GM12892 (cell line): ENCODE measurements at places on chromosomes 13 and 19.

DNA sequence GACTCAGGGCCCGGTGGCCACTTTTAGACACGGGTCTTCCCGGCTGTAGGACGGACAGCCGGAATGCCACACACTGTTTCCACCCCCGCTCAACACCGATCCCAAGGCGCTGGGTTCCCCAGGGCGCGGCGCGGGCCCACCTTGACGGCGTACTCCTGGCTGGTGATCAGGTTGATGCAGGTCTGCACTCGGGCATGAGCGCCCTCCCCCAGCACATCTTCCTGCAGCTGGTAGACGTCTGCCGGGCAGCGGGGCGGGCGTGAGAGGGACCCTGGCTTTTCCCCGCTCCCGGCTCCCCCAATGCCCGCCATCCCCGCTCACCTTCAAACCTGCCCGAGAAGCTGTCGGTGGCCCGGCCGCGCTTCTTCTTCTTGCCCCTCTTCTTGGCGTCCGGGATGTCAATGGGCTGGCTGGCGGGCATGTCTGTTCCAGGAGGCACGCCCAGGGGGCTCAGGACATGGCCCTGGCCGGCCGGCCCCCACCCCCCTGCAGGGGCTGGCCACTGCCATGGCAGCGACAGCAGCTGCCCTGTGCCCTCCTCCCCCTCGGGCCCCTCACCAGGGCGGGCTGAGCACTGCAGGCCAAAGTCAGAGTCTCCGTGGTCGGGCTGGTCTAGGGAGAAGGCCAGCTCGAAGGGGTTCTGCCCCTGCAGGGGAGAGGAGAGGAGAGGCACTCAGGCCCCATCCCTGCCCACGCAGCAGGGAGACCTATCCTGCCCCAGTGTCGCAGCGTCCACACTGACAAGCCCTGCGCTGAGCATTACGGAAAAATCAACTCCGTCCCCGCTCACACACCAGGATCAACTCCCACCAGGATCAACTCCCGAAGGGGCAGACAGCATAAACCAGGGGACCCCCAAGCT is 4.8 kb downstream of the MKNK2 start:
- no peak for DNase-seq

DNA sequence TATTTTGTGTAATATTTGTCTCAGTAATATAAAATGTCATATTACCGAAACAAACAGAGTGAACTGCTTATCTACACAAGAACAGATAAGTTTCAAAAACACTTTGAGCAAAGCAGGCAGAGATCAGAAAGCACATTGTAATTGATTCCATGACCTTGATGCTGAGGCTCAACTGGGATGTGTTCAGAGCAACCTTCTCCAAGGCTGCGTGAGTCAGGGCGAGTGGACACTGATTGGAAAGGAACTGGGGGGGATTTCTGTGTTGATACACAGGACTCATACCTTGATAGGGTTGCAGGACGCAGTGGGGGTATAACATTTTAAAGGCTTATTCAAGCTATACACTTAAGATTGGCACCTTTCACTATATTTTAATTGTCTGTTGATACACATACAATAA is 1136.3 kb downstream of the UQCRFS1 start:
- DNase-seq: no peak

DNA sequence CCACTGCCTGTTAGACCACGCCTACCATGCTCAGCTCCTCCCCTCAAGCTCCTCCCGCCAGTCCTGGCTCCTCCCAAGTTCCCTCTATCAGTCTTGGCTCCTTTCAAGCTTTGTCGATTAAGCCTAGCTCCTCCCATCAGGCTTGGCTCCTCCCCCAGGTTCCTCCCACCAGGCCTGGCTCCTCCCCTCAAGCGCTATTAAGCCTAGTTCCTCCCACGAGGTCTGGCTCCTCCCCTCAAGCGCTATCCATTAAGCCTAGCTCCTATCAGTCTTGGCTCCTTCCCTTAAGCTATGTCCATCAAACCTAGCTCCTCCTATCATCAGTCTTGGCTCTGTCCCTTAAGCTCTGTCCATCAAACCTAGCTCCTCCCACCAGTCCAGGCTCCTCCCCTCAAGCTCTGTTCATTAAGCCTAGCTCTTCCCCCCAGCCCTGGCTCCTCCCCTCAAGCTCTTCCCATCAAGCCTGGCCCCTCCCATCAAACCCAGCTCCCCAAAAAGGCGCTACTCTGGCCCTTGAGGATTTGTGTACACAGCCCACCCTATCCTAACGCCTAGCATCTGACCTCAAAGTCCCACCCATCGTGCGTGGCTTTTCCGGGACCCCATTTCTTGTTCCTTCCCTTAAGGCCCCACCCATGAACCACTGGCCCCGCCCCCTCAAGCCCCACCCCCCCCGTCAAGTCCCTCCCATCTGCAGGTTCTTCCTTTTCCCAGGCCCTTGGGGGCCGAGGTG is 10.0 kb downstream of the CAMSAP3 start:
- no peak for DNase-seq

GRCh38 chr13:113905018-113905417 is 41.1 kb upstream of the GAS6 start:
- DNase-seq: no peak

- no peak for DNase-seq
Observed at GRCh38 chr19:8096071-8096470, 43.5 kb downstream of the CCL25 start.

GRCh38 chr13:41780715-41781706 is 179.9 kb downstream of the VWA8 start:
- DNase-seq: no peak

- peak; percentile 90 for DNase-seq
Observed at GRCh38 chr19:12766051-12766521, 9.3 kb downstream of the HOOK2 start.

DNA sequence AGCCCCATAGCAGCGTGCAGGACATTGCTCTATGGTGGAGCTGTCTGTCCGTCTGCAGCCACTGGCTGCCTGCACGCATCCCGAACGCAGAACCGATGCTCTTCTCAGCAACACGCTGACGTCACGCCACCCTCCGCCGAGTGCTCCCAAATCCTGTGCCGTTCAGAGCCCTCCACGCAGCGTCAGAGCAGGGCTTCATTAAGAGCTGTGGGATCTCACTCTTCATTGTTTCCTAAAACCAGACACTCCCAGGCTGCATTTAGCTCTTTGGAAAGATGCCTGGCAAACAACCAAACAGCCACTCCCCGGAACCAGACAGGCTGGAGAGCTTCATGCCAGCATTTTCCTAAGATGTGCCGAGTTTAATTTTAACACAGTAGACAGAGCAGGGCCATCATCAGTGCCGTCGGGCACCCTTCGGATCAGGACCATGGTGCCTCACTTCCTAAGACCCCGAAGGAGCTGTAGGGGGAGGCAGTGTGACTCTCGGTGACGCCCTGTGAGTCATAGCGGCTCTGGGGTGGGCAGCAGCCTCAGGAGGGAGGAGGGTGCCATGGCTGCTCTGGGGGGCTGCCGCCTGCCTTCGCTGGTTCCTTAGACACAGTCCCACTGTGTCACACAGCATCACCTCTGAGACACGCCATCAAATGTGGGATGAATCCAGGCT is 131.5 kb upstream of the MCF2L start:
- DNase-seq: no peak

GRCh38 chr13:37806666-37807065 is 62.9 kb downstream of the TRPC4 start:
- no peak for DNase-seq

DNA sequence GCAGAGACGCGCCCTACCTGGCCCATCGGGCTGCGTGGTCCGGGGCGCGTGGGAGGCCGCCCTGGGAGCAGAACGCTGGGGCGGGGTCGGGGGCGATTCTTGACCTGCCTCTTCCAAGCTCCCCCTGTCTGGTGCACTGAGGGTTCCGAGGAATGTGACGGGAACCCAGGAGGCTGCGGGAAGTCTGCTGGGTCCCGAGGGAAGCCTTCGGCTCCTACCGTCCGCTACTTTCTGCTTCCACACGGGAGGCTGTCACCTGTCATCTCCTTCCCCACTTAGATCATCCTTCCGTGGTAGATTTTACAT is 781 bp upstream of the SPRYD7 start:
- no peak for DNase-seq

- DNase-seq: no peak
Observed at GRCh38 chr19:46579361-46579879, 21.7 kb upstream of the CALM3 start.

DNA sequence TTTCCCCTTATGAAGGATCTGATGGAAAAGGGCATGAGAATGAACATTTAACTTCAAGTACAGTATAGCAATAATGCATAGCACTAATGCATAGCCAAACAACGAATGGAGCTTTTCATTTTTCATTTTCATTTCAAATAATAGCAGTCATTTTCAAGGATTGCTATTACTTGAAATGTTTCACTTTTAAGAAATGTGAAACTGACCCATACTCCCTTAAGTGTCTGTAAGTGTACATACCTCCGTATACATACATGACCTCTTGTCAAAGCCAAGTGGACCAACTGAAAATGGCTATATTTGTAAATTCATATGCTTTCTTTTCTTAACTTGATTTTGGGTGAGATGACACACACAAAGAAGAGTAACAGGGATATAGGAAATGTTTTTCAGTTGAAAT is 3.8 kb downstream of the RAP2A start:
- no peak for DNase-seq

- DNase-seq: no peak
Observed at GRCh38 chr13:62931853-62932252, 1516.2 kb upstream of the PCDH20 start.

DNA sequence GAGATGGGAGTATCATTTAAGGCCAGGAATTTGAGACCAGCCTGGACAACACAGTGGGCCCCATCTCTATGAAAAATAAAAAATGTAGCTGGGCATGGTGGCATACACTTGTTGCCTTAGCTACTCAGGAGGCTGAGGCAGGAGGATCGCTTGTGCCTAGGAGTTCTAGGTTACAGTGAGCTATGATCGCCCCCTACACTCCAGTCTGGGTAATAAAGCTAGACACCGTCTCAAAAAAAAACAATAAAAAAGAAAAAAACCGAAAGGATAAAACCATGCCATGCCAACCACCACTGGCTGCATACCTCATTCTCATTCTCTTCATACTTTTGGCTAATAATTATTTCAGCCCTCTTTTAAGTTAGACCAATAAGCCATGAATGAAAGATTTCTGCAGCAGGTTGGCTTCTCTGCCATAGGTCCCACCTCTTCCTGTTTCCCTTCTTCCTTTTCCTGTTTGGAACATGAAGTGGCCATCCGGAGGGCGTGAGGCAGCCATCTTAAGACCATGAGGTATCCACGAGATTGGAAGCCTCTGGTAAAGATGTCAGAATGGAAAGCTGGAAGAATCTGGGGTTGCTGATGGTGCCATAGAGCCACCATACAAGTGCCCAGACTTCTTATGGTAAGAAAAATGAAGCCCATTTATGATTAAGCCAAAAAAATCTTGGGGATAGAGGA is 171.3 kb downstream of the CACNA1A start:
- DNase-seq: no peak

- DNase-seq: peak; percentile 23
Observed at GRCh38 chr19:5149932-5150901, 181.3 kb downstream of the KDM4B start.

- no peak for DNase-seq
Observed at GRCh38 chr13:29361716-29362115, 233.8 kb downstream of the SLC7A1 start.
